Activated CD8-positive, alpha-beta memory T cell treated with anti-CD3 and anti-CD28 coated beads for 4 hours (primary cell): ENCODE measurements at places on chromosomes 12 and 14.
A peak's percentile ranks its signal among the peaks of the same experiment; 100 is the strongest.

DNA sequence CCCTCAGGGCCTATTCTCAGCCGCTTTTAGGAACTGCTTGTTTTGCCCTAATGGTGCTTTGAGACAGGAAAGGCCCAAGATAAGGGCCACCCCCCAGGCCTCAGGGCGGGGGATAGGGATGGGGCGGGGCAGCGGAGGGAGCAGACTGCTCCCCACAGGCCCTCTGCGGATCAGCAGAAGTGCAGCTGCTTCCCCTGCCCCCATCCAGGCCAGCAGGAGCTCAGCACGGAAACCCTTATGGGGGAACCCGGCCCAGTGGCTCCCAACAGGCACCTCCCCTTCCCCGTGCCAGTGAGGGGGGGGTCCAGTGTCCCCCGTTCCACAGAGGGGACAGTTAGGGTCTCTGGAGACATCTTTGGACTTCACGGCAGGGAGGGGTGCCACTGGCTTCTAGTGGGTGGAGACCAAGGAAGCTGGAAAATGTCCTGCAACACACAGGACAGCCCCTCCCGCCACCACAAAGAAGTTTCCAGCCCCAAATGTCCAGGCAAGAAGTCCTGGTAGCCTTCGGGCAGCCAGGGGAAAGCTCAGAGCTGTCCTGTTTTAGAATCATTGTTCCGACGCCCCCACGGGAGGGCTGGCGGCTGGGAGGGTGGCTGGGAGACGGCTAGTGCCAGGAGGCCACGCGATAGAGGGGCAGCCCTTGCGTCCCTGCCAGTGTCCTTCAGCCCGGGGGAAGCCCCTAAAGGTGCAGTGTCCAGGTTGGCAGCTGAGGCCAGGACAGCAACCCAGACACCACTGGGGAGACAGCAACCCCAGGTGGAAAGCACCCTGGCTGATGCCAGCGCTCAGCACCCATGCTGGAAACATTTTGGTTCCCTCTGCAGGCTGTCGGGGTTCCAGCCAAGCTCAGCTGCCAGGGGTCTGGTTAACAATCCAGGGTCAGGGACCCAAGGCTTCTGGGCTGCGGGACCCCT lies 10.4 kb upstream of the GPR132 start:
- DNase-seq = no peak

GRCh38 chr14:102280376-102280962 lies 24.5 kb downstream of the MOK start:
- DNase-seq = no peak

GRCh38 chr14:74309125-74310022 lies 6.6 kb upstream of the ABCD4 start:
- no peak for DNase-seq

GRCh38 chr12:87720967-87721366 lies 308.2 kb downstream of the C12orf50 start:
- DNase-seq = no peak

- DNase-seq = no peak
Measured at GRCh38 chr12:131413006-131413405, 297.9 kb upstream of the SFSWAP start.

- peak; percentile 80 for DNase-seq
Measured at GRCh38 chr12:52032804-52033445, 18.3 kb upstream of the NR4A1 start.

DNA sequence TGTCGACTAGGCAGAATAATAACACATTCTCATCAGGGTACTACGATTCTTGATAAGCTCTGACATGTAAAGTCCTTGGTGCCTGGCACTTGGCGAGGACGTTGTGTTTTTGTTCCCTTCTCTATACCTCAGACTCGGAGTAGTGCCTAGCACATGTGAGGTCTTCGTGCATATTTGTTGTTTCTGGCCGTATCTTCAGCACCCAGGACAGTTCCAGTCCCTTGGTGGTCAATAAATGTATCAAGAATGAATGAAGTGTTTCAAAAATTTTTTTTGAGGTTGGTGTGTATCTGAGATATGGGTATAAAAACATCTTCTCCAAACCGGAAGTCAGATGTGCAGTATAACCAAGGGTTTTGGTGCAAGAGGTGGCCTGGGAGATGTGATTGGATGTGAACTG lies 198.2 kb downstream of the AACS start:
- DNase-seq = no peak

- DNase-seq = no peak
Measured at GRCh38 chr14:68770553-68771286, 22.1 kb downstream of the ZFP36L1 start.

DNA sequence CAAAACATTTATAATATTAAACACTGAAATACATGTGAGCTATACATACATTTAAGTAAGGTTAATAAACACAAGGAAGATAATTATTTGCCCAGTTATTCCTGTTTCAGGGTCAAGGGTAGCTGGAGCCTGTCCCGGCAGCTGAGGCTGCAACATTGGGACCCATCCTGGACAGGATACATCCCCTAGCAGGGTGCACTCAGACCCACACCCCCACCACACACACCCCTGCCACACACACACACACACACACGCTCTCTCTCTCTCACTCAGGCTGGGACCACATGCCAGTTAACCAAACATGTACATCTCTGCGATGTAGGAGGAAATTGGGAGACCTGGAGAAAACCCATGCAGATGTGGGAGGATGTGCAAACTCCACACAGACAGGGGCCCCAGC lies 112.6 kb upstream of the TMCC3 start:
- DNase-seq = no peak

- DNase-seq = no peak
Measured at GRCh38 chr12:54007538-54008259, 1.1 kb upstream of the HOXC8 start.

GRCh38 chr12:26425587-26426260 lies 230.4 kb downstream of the SSPN start:
- no peak for DNase-seq

DNA sequence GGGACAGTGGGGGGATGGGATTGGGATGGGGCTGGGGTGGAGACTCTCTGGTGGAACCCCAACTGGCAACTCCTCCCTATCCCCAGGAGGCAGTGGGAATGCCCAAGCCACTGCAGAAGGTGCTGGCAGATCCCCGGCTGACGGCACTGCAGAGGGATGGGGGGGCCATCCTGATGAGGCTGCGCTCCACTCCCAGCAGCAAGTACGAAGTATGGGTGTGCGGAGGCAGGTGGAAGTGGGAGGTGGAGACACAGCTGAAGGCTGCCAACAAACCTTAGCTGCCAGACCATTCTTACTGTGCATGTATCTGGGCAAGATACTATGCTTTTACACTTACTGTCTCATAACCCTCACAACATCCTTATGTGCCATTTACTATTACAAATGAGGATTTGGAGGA lies 8.2 kb downstream of the ARHGEF40 start:
- DNase-seq = no peak

GRCh38 chr14:55427439-55427838 lies 13.0 kb downstream of the TBPL2 start:
- DNase-seq = no peak

DNA sequence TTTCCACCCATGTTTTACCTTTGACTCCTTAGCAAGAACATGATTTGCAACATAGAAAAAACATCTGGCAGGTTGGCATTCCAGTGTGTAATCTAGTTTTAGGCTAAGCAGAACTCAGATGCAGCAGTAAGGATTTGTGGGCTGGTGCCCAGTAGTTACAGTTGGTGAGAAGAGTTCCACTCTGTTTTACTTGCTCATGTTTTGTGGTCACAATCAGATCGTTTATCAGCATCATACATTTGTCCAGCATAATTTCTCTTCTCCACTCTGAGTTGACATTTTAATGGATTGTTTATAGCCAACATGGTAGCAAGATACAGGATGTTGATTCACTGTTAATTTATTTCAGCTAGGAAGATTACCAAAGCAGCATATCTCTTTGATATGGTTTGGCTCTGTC lies 120.0 kb downstream of the PDE6H start:
- no peak for DNase-seq

DNA sequence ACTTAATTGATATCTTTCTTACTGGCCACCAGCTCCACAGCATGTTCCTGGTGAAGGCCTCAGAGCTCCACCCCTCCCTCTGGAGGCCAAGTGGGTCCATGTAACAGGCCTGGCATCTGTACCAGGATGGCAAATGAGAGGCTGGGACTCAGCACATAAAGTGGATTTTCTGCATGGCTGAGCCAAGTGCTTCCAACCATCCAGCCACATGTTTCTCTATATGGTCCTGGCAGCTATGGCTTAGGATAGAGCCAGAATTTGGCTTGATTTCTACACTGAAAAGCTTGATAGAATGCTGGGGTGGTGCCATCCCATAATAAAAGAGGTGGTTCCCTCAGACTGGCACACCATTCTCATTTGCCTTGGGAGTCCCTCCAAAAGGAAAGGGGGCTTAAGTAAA lies 94.1 kb downstream of the PAX9 start:
- DNase-seq = no peak

DNA sequence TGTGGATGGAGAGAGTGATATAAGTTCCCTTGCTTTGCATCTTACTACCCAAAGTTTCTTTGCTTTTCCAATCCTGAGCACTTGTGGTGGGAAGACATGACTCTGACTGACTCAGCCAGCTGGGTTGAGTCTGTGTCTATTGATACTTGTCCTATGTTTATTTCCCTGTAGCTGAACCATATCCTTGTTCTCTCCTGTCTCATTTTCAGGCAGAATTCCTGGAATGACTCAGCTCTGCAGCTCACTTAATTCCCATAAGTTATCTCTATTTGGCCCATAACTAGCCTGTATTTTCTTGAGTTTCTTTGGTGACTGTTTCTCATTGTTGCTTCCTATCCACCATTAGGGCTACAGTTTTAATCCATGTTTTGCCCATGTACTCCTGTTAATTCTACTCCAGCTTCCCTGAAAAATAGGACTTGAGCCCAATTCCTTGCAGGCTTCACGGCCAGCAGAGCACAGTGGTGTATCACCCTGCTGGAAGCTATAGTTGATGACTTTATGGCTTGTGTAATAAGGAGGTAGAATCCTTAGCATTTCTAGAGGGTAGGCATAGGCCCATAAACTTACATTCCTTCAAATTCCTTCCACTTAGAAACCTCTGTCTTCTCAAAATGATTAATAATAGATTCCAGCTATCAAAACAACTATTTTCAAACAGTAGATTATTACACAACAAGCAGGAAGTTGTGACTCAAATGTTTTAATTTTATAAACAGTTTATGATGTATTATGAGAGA lies 183.1 kb downstream of the TMTC3 start:
- DNase-seq = no peak

DNA sequence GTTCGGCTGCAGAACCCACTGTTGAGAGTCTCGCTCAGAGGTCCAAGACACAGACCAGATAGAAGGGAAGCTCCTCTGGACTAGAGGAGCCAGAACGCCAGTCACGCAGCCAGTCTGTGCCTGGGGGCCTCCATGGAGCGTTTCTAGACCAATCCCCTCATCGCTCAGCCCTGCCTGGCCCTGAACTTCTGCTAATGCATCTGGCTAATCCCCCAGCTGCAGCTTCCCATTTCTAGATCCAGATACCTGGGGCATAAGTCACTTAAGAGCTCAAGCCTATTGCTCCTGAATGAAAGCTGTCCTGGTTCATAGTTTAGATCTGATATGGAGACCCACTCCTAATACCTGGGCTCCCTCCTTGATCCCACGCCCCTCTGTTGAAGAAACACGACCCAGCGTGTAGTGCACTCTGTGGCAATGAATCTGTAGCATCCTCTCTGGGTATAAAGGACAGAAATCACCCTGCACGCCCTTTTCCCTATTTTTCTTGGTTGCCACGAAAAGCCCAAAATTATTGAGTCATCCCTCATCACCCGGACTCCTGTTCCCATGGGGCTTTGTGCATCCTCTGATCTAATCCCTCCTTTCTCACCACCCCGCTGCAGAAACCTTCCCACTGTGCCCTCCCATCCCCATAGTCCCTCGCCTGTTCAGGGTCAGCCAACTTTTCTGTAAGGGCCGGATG lies 341.6 kb upstream of the FKBP4 start:
- DNase-seq = no peak

- DNase-seq = no peak
Measured at GRCh38 chr12:8491646-8492530, 21.4 kb upstream of the CLEC4D start.

- no peak for DNase-seq
Measured at GRCh38 chr12:76587428-76588178, 28.0 kb upstream of the OSBPL8 start.

DNA sequence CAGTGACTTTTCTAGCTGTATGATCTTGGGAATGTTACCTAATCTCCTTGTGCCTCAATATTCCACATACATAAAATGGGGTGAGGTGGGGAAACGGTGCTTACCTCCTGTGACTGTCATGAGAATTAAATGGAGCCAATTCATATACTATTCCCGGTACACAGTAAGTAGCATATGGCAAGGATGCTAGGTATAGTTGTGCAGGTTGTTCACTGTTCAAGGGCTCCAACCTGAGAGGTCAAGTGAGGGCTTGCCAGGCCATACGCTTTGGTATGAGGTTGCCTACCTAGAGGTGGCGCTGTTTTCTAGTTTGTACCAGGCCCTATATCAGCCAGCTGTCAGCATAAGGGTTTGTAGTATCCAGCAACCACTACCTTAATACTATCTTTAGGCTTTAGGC lies 3.6 kb upstream of the BATF start:
- no peak for DNase-seq

DNA sequence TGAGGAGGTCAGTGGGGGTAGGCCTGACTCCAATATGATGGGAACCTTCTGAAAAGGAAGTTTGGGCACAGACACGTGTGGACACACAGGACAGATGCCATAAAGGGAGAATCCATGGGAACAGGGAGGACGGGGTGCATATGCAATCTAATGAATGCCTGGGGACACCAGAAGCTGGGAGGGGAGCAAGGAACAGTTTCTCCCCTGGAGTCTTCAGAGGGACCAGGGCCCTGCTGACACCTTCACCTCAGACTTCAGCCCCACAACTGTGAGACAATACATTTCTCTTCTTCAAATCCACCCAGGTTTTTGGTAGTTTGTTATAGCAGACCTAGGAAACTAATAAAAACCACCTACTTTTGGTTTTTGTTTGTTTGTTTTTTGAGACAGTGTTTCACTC lies 35.2 kb upstream of the CLIP1 start:
- DNase-seq = no peak

DNA sequence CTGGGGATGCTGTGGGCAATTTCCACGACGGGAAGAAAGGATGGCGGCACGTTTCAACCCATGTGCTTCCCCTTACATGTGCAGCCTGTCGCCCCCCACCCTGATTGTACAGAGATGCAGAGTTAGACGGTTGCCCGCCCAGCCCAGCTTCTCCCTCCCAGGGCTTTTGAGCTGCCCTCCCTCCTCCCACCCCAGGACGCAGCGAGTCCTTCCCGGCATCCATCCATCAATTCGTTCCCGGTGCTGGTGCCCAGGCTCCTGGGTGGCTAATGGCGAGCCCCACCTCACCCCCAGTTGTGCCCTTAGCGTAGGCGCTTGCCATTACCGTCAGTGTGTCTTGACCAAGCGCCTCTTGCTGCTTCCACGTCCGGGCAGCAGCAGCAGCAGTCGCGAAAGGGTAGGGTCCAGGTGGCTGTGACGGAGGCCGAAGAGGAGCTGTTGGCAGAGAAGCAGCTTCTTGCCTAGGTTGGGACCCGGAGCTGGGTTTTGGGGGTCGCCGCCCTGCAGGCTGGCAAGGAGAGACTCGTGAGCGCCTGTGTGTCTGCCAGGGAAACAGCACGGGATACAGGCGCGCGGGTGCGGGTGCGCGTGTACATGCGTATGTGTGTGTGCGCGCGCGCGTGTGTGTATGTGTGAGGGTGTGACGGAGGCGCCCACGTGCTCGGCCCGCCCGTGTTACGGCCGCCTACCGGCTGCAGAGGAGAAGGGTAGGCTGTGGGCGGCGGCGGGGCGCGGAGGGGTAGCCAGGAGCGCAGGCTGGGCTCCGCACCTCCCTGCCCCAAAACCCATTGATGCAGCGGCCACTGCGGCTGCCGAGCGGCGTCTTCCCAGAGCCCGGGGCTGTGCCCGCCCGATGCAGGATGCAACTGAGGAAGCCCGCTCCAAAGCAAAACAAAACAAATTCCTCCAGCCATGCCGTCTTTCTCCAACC lies at the start of gene SLC6A15:
Gene SLC6A15 (minus strand): TSS at position 602 of the 931 bp plus-strand sequence. CDS start 20,679 bp downstream, outside the sequence.
- no peak for DNase-seq
